ENCODE measurements at places on chromosomes 4 and X. TPM values are rescaled to one million over a fixed set of nuclear protein-coding genes. Genes with fewer than 3 reads are reported as not detected.
A peak's percentile ranks its signal among the peaks of the same experiment; 100 is the strongest.

GABRG1 gene
- total RNA-seq: not detected

DMP1 gene
- total RNA-seq: not detected

GRCh38 chr4:499567-499966 lies 557 bp downstream of the PIGG start:
- DNase-seq: peak; percentile 5

DNA sequence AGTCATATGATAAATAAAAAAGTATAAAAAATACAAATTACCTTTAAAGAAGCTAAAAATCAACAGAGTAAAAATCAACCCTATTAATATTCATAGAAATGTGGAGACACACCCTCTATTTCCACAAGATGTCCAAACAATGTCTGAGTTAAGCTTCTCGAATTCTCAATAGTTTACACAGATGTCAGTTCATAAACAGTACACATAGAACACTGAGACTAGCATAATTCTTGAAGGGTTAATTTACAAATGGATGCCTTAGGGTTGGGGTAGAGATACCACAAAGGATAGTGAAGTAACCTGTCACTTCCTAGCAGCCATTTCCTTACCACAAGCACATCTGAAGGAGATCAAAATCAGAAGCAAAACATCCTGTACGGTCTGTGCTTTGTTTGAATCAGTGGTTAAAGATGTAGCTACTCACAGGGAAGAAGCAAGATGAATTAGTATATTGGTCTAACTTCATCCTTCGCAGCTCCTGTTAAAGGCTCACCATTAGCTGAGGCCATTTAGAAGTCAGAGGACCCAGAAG lies 2393.9 kb downstream of the ARAP2 start:
- no peak for DNase-seq

RNF175 gene
- not detected for total RNA-seq

CENPVL1 gene
- not detected for total RNA-seq

DNA sequence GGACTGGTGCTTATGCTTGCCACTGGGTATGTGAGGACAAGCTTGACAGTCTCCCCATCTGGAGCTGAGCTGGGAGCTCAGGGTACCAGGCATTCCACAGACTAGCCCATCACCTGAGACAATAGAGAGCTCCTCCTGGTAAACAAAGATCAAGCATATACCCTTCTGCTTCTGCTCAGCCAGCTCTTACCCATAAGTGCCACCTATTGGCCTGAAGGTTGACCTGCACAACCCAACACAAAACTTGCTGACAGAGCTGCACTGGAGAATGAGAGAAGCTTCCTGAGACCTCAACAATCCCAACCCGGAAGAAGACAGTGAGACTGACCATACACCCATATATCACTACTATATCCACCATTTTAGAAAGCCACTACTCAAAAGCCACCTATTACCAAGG lies 1049.2 kb upstream of the INTU start:
- DNase-seq: no peak

- no peak for DNase-seq
Measured at GRCh38 chrX:39309721-39310152, 508.5 kb downstream of the MID1IP1 start.

GRCh38 chrX:19372547-19373331 lies 29.0 kb downstream of the PDHA1 start:
- no peak for DNase-seq

RTL5 gene
- not detected for total RNA-seq

Data from PC-9 (cell line).